Mammary epithelial cell (primary cell): ENCODE measurements at places on chromosomes 13 and 19.
A peak's percentile ranks its signal among the peaks of the same experiment; 100 is the strongest.

GRCh38 chr19:633786-634639, 676 bp upstream of the POLRMT start:
- DNase-seq, result no peak

DNA sequence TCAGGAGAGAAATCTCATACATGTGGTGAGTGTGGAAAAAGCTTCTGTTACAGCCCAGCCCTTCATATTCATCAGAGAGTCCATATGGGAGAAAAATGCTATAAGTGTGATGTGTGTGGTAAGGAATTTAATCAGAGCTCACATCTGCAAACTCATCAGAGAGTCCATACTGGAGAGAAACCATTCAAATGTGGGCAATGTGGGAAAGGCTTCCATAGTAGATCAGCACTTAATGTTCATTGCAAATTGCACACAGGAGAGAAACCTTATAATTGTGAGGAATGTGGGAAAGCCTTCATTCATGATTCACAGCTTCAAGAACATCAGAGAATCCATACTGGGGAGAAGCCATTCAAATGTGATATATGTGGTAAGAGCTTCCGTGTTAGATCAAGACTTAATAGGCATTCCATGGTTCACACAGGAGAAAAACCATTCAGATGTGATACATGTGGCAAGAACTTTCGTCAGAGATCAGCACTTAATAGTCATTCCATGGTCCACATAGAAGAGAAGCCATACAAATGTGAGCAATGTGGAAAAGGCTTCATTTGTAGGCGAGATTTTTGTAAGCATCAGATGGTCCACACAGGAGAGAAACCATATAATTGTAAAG, 15.2 kb downstream of the ZNF221 start:
- DNase-seq, result no peak

DNA sequence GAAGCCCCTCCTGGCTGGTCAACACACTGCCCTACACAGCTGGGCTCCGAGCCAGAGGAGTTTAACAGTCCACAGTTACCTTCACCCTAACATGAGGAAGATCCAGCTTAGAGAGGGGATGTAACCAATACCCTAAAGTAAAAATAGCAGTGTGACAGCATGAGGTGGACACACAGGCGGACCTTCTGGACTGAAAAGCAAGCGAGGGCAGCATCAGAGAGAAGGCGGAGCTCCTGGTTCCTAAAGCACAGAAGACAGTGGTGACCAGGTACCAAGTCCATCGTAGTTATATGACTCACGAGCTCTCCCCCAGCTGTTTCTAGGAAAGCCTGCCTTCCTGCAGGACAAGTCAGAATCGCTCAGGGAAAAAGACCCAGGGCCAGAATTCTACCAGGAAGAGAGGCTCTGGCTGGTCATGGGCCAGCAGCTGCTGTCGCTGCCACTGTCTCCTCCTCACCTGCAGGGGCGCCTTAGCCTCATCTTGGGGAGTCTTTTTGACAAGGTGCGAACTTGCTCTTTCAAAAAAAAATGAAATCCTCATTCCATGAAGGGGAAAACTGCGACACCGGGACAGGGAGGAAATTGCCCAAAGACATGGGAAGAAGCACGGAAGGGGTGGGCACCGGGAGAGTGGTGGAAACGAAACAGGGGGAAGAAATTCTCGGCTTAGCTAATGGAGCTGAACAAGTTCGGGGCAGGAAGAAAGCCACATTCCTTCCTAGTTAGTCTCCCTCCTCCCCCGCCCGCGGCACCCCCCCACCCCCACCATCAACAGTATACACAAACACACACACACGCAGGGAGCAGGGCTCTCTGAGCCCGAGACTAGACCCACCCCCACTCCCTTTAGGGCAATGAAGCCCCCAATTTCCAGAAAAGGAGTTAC, 1.7 kb downstream of the ELL start:
- DNase-seq, result peak; percentile 77

- no peak for DNase-seq
Measured at GRCh38 chr13:101967781-101968180, 434.1 kb downstream of the FGF14 start.

DNA sequence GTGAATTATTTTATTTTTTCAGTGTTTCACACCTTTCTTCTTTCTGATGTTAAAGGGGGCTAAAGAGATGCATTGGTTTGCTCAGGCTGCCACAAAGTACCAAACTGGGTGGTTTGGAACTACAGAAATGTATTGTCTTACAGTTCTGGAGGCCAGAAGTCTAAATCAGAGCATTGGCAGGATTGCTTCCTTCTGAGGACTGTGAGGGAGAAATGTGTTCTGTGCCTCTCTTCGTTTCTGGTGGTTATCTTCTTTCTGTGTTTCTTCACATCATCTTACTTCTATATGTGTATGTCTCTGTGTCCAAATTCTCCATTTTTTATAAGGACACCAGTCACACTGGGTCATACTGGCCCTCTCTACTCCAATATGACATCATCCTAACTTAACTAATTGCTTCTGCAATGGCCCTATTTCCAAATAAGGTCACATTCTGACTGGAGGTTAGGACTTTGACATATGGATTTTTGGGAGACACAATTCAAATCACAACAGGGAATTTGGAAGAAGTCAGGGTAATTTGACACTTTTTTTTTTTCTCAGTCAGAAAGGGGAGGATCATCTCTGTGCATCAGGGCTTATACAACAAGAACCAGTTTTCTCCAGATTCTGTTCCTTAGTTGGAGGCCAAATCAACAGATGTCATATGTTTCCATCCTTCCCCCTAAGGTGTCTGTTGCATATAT, 188.2 kb downstream of the KCNRG start:
- no peak for DNase-seq

DNA sequence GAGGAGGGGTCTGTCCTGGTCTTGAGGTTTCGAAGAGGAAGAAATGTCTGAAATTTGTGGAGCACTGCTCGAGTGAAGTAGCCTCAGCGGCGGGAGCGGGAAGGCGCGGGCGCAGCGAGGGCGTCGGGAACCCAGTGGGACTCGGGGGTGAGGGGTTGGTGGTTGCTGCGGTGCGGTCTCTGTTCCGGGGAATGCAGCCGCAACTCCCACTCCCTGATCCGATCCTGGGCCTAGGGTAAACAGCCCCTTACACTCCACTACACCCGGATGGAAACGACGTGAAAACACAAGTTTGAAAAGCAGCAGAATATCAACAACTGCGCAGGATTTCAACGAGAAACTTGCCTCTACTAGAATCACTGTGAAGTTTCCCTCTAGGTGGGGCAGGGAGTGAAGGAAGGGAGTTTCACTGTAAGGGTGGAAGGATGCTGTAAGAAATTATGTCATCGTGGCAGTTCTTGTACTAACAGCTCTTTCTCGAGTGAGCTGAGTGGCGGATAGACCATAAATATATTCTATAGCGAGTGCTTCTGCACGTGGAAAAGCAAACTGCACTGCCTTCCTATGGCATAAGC, 2.0 kb upstream of the KLF12 start:
- DNase-seq, result peak; percentile 67

DNA sequence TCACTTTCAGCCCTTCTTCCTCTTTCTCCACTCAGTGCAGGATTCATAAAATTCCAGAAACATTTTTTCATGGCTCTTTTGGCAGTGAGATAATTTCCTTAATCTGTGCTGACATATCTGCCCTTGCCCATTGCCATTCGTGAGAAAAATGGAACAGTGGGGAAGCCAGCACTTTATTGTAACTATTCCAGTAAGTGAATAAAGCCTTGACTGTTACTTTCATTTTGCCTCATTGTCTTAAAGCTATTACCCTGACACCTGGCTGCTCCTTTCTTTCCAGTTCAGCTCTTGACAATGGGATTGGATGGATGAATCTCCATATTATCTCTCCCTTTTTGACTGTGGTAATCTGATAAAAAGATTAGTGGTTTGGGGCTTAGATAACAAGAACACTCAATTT, 1068.1 kb upstream of the PCDH20 start:
- no peak for DNase-seq

- DNase-seq, result no peak
Measured at GRCh38 chr13:28658539-28658795, 463 bp upstream of the POMP start.

DNA sequence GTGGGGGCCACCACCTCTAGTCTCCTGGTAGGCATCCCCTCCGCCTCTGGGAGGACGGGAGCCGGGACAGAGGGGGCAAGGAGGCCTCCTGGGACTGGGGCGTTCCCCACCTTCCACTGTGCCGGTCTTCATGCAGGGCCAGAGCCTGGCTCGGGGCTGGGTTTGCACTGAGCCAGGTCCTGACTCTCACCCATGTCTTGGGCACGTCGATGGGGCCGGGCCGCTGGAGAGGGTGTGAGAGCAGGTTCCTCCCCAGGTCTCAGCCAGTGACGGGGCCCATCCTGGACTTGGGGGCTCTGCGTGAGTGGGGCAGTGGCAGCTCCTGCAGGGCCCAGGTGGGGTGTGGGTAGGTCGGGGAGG, 26.6 kb downstream of the ATP11A start:
- no peak for DNase-seq

GRCh38 chr13:106899442-106899841, 331.5 kb upstream of the ARGLU1 start:
- DNase-seq, result no peak

DNA sequence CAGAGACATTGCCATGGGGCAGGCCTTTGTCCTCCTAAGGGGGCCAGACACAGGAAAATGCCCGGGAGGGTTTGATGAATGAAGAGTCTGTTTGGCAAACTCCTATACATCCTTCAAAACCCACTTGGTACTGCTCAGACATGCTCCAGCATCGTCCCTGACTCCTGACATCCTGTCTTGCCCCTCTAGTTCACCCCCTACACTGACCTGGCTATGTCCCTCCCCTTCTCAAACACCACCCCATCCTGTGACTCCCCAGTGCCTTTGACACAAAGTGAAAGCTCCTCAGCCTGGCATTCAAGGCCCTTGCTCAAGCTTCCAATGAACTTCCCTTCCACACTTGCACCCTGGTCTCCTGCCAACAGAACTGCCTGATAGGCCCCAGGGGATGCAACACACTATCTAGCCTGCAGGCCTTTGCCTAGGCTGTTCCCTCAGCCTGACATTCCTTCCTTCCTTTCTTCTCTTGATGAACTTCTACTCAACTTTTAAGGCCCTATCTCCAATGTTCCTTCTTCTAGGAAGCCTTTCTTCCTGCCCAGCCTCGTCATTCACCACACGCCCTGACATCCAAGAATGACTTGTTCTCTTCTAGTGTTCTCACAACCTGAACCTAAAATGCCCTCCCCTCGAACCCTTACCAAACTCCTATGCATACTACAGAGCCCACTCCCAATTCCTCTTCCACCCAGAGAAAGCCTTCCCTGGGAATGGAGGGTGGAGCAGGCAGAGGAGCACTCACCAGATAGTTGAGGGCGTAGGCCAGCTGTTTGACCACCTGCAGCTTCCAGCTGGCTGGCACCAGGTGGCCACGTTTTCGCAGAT, 12.4 kb downstream of the JAK3 start:
- DNase-seq, result no peak

DNA sequence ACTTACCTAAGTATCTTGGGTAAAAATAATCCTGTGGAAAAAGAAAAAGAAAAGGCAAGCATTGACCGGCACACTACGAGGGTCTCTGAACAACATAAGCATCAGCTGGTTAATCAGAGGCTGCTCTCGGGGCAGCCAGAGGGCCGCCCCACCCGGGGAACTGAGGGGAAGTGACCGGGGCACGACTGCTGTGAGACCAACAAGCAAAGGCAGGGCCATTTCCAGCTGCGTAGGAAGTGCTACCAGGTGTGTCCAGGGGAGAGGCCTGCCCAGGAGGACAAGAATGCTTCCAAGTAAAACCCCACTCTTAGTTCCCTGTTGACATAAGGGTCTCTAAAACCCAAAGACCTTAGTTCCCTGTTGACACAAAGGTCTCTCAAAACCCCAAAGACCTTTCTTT, 15.9 kb downstream of the GAS6 start:
- no peak for DNase-seq

DNA sequence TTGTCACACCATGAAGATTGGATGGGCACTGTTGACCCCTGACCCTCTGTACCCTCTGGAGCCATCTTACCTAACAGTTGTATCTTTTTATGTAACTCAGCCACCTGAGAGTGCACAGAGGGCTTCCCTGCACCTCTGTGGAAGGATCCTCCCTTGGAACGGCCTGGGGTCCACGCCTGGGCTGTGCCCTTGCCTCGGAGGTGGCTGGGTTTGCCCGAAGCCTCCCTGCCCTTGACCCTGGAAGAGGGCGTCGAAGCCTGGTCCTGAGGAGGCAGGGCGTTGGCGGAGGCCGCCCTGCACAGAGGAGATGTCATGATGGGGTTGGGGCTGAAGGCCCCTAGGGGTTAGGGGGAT, 241 bp downstream of the ODAD3 start:
- no peak for DNase-seq

GRCh38 chr13:24651718-24652345, 28.4 kb upstream of the ATP12A start:
- DNase-seq, result peak; percentile 48

- DNase-seq, result no peak
Measured at GRCh38 chr19:51524666-51525264, 6.7 kb downstream of the SIGLEC6 start.

- DNase-seq, result peak; percentile 21
Measured at GRCh38 chr13:52846567-52847321, 1.7 kb downstream of the PCDH8 start.

- DNase-seq, result no peak
Measured at GRCh38 chr13:85216576-85216975, 582.6 kb downstream of the SLITRK6 start.

DNA sequence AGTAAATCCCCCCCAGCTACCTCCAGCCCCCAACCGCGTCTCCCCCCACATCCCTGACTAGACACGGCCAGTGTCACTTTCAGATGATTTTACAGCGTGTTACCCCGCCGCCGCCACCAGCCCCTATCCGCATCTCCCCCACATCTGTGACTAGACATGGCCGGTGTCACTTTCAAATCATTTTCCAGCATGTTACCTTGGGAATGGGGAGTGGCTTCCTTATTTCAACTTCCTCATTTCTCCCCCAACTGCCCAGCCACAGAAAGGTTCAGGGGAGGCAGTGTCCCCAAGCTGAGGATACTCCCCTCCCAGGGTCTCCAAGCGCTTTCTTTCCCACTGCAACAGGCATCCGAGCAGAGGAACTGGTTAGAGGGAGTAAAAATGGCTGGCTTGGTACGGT, 18.4 kb downstream of the ADGRL1 start:
- no peak for DNase-seq

GRCh38 chr13:78168981-78169380, 250.3 kb upstream of the EDNRB start:
- no peak for DNase-seq

DNA sequence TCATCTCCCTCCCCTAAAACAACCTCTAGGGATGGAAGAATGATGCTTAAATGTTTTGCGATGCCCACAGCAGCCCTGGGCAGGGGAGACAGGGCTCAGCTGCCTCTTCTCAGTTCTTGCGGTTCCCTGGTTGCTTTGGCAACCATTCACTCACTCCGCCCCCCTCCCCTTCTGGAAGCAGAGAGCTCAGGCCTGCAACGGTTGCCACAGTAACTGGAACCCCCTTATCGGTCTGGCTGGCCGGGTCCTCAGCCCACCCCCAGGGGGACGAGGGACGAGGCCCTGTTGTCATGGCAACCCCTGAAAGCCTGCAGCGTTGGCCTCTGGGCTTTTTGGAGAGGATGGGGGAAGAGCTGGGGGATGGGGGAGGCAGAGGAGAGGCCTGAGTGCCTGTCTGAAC, 19.5 kb downstream of the NOVA2 start:
- DNase-seq, result no peak
